Mesothelial cell of epicardium (in vitro differentiated cells): ENCODE measurements at places on chromosomes 7 and 10. TPM values are rescaled to one million over a fixed set of nuclear protein-coding genes. Genes with fewer than 3 reads are reported as not detected.

ATOH7 gene
- 0.18 to 0.70 TPM (median 0.38 TPM) in 3 replicates for total RNA-seq

SPAM1 gene
- not detected in 3 replicates for total RNA-seq

AIFM2 gene
- 9.5 to 10.4 TPM (median 9.9 TPM) in 3 replicates for total RNA-seq

- DNase-seq = no peak
These were observed 107.3 kb upstream of the NANOS1 start for GRCh38 chr10:118922226-118922625.
